Activated naive CD8-positive, alpha-beta T cell treated with anti-CD3 and anti-CD28 coated beads, Interleukin-2, amount 10 ng/mL, durations not matched to agents 7 days and 5 days (primary cell): ENCODE measurements at places on chromosomes 4 and X.

DNA sequence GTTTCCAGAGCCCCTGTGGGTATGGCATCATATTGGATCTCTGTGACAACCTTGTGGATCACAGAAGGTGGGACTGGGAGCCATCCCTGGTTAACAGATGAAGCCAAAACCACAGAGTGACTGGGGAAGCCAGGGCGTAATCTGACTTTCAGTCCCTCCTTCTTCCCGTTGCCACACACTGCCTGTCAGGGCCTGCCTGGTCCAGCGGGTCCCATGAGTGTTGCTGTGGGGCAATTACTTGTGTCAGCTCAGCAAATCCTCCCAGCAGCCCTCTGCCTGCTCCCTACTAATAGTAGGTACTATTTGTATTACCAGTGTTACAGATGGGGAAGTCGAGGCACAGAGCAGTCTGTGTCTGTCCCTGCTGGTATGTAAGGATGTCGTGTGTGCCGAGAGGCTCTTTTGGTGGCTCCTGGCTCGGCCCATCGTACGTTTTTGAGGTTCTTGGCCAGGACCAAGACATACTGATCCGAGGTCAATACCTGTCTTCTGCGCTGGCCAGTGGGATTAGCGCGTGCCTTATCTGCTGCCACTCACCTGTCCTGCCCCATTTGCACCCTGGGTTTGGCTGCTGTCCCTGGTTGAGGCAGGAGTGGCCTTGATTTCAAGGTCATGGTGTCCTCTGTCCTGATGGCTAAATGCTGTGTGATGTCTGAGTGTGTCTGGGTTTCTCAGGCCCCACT lies 5.7 kb downstream of the NSG1 start:
- no peak for DNase-seq

- DNase-seq = no peak
Observed at GRCh38 chr4:39881789-39882188, 95.9 kb downstream of the PDS5A start.

GRCh38 chr4:15385928-15386327 lies 41.9 kb upstream of the C1QTNF7 start:
- DNase-seq = no peak

- DNase-seq = no peak
Observed at GRCh38 chr4:150867148-150867547, 147.9 kb downstream of the LRBA start.

DNA sequence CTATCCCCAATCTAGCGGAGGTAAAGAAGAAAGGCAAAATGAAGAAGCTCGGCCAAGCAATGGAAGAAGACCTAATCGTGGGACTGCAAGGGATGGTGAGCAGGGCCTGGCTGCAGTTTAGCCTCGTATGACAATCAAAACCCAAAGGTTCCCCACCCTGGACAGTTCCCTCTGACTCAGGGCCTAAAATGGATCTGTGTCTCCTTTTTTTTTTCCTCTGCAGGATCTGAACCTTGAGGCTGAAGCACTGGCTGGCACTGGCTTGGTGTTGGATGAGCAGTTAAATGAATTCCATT lies 986 bp downstream of the HDAC6 start:
- DNase-seq = no peak

GRCh38 chr4:81724925-81725329 lies 253.2 kb upstream of the RASGEF1B start:
- DNase-seq = peak; percentile 45

DNA sequence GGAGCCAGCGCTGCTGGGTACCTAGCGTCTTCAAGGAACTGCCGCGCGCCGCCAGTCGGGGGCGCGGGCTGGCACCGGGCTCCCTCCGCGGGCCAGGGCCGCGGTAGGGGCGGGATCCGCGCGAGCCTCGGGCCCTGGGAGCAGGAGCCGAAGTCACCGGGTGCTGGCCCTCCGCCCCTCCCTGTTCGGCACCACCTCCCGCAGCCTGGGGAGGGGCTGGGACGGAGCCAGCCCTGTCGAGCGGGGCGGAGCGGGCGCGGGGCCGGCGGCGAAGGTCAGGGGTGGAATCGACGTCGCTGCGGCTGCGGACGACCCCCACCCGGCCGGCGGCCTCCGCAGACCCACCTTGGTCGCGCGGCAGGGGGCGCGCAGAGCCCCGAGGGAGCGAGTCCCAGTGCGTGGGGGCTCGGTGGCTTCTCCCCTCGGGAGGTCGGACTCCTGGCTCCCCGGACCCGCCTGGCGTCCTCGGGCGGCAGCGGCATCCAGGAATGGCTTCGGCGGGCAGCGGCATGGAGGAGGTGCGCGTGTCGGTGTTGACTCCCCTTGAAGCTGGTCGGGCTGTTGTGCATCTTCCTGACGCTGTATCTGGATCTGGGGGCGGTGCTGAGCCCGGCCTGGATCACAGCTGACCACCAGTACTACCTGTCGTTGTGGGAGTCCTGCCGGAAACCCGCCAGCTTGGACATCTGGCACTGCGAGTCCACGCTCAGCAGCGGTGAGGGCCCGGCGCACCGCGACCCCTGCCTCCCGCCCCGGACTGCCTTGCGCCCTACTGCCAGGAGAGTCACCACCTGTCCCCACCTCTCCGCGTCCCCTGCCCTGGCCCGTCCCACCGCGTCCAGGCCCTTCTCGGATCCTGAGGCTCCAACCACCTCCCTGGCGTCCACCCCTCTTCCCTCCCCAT lies 50.5 kb upstream of the FAM47C start:
- no peak for DNase-seq

DNA sequence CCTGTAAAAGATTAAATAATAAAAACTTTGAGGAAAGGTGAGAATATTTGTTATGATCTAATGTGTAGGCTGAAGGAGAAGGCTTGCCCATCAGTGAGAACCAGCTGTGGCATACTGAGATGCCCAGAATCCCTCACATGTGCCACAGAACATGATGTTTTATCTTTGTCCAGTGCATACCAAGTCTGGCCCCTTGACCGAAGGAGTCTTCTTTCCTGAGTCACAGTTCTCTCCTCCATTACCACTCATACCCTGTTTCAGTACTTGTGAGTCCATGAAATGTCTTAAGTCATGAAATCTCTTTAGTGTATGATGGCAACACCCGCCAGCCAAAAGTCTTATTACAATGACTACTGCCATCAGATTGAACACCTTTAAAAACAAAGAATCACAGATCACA lies 42.7 kb downstream of the PPARGC1A start:
- no peak for DNase-seq

GRCh38 chr4:6423575-6423974 lies 48.8 kb downstream of the PPP2R2C start:
- no peak for DNase-seq

DNA sequence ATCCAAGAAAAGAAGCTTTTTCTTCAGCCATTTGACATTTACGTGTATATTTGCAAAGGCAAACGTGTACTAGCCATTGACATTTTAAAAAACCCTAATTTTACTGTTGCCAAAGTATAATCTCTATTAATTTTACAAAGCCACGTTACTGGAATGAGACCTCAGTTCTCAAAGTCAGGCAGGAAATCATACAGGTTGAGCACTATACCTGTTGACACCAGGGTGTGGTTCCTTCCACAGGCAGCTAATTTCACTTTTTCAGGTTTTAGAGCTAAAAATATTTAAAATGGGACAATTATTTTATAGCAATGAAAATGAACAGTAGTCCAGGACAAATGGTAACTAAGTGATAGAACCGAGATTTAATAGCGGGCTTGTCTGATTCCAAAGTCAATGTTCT lies 6.5 kb downstream of the RPGR start:
- DNase-seq = no peak

DNA sequence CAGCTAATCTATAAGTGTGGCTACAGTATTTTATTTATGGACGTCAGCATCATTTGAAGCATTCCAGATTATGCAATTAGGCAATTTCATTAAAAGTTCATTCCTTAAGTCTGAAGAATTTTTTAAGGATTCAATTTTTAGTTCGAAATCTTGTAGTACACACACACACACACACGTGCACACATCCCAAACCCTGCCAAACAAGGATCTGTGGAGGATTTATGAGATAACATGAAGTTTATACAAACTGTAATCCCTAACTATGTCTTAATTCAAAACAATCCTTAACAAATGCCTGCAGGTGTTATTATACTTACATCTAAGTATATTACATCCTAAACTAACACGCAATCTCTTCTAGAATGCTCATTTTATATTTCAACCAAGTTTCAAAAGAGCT lies 105.8 kb downstream of the ELOVL6 start:
- DNase-seq = no peak

GRCh38 chr4:109560687-109561461 lies 828 bp downstream of the MCUB start:
- peak; percentile 60 for DNase-seq

GRCh38 chr4:184775854-184776555 lies 42.1 kb upstream of the CENPU start:
- no peak for DNase-seq

GRCh38 chrX:69119122-69119521 lies 46.1 kb downstream of the PJA1 start:
- DNase-seq = no peak

GRCh38 chrX:109843963-109844751 lies 111.1 kb upstream of the ACSL4 start:
- DNase-seq = no peak

DNA sequence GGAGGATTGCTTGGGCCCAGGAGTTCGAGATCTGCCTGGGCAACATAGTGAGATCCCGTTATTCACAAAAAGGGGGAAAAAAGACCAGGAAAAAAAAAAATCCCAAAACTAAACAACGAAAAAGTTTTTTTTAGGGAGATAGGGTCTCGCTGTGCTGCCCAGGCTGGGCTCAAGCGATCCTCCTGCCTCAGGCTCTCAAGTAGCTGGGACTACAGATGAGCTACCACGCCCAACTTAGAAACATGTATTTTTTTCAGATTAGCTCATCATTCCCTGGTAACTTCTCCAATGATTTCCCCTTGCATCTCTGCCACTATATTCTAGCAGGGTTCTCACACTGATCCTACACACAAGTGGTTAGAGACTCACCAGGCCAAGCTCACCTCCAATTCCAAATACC lies 24.4 kb upstream of the IRAK1 start:
- no peak for DNase-seq

- DNase-seq = no peak
Observed at GRCh38 chrX:9953396-9953795, 13.8 kb upstream of the CLDN34 start.

DNA sequence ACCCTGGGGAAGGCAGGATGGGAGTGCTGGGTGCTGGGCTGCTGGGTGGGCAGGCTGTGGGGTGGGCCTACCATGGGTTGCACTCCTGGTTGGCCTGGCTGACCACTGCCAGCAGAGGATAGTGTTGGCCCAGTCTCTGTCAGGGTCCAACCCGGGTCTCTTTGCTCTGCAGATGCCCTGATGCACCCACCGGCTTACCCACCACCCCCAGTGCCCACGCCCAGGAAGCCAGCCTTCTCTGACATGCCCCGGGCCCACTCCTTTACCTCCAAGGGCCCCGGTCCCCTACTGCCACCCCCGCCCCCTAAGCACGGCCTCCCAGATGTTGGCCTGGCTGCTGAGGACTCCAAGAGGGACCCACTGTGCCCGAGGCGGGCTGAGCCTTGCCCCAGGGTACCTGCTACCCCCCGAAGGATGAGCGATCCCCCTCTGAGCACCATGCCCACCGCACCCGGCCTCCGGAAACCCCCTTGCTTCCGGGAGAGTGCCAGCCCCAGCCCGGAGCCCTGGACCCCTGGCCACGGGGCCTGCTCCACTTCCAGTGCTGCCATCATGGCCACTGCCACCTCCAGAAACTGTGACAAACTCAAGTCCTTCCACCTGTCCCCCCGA lies 14.2 kb upstream of the ADD1 start:
- DNase-seq = peak; percentile 26

DNA sequence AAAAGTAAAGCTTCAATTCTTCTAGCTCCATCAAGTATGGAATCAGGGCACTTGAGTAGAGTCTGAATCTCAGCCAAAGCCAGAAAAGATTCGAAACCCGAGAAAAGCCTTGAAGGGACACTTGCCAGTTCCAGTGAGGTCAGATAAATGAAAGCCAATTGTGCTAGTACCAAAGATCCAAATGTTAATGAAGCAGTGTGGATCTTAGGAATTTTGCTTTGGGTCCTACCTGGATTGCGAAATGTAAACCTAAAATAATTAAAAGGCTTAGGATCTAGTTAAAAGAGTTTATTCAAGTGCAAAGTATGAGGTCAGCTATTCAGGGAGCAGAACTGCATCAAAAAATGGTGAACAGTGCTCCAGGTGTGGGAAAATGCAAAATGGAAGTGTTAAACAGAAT lies 552.6 kb downstream of the NAP1L3 start:
- DNase-seq = no peak

- DNase-seq = no peak
Observed at GRCh38 chr4:14810568-14810967, 191.7 kb upstream of the CPEB2 start.

GRCh38 chrX:13167481-13168231 lies 123.2 kb upstream of the FAM9C start:
- DNase-seq = no peak

GRCh38 chr4:113760094-113760794 lies 1.3 kb downstream of the CAMK2D start:
- DNase-seq = peak; percentile 52

DNA sequence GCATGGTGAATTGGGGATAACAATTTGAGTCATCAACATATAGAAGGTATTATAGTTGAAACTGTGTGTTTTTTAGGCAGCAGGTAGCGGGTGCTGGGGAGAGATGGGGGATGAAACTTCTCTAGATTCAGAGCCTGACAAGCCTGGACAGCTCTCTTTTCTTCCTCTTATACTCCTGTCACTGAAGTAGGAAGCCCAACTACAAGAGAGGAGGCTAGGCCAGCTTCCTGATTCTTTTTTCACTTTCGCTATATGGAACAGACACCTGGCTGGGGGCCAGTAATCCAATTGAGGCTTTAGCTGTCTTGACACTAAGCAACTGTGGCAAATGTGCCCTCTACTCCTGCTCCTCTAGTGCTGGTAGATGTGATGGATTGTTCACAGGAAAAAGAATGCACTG lies 69.2 kb downstream of the PHKA1 start:
- no peak for DNase-seq

- peak; percentile 66 for DNase-seq
Observed at GRCh38 chrX:12984603-12985319, 9.9 kb downstream of the TMSB4X start.

GRCh38 chr4:173012608-173013007 lies 156.0 kb upstream of the GALNT7 start:
- no peak for DNase-seq

DNA sequence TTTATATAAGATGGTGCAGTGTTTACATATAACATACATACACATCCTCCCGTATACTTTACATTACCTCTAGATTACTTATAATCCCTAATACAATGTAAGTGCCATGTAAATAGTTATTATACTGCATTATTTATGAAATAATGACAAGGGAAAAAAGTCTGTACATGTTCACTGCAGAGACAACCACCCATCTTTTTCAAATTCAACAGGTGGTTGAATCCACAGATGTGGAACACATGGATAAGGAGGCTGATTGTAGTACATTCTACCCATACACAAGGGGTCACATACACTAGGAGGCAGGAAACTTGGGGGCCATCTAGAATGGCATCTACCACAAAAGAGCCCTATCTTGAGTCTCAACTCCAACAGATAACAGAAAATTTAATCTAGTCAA lies 3.4 kb upstream of the IDS start:
- no peak for DNase-seq

- DNase-seq = no peak
Observed at GRCh38 chrX:101080326-101081124, 1.8 kb downstream of the TMEM35A start.
